ENCODE measurements at places on chromosomes 4 and X.

DNA sequence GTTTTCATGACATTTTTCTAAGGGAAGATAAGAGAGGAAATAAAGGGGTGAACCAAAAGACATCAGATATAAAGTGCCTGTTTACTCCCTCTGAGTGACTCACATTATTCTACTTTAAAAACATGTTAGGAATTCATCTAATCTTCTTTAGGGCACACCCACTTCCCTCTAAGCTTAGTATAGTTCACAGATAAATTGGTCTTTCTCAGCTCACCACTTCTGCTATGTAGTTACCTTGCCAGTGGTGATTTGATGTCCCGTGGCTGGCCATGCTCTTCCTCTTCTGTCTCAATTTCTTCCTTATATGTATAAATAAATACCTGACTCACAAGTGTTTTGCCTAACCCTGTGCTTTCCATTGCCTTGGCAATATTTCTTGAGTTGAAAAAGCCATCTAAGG is 96.8 kb downstream of the PDLIM5 start:
- DNase-seq, result peak; percentile 82

DNA sequence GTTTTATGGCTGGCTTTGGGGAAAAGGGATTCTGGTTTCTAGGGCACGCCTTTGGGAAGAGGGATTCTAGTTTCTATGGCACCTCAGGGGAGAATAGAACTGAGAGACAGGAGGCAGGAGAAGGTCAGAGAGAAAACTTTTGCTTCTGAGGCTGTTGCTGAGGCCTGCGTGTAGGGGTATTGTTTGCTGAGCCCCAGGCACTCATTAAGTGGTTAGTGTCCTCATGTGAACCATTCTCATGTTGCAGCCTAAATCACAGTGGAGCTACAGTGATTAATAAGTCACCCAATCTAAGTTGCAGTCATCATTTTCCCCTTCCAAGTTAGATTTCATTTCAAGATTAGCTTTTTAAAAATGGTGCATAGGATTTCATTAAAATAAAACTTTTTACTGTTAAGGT is 29.0 kb downstream of the VCX3A start:
- DNase-seq, result no peak

DNA sequence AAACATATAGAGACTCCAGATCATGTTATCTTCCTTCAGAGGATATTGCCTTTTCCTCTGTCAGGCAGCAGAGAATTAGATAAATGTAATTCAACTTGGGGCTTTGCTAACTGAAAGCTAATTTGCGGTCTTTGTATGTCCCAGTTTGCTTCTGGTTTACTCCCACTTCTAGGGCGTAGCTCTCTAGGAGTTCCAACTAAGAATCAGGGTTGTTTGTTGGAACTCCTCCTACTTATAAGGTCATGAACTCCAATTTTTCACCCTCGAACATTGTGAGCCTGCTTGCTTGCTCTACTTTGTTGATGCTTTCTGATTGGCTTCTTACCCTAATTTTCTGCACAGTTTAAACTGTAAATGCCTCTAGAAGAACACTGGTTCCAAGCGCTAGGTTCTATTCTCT is 66.1 kb downstream of the FMR1NB start:
- no peak for DNase-seq

DNA sequence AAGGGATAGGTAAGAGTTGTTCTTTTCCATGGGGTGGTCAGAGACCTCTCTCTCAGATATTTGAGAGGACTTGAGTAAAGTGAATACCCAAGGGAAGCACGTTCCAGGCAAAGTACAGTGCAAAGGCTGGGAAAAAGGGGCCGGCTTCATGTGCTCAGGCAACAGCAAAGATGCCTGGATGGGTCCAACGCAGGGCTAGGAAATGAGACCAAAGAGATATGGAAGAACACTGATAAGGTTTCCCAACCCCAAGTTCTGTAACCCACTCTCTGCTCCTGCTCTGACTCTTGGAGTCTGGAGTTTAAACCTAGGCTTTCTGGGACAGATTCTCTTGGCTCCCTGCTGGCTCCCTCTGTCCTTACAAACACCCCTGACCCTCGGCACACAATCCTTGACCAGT is 36.2 kb upstream of the PROM1 start:
- no peak for DNase-seq

DNA sequence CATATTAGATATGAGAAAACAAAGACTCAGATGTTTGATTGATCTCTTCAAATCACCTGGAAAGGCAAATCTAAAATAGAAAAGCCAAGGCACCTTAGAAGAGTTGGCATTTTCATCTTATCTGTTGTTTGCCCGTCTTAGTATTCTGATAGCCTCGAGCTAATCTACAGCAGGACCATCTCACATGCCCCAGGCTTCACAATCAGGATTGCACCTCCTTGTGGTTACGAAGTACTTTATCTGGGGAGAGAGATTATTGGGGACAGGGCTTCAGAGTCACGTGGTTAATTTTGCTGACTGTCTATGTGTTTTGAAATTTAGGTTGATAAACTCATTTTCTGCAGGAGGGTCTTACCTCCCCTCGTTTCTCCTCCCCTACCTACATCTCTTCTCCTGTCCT is 313.1 kb upstream of the ANXA10 start:
- no peak for DNase-seq

DNA sequence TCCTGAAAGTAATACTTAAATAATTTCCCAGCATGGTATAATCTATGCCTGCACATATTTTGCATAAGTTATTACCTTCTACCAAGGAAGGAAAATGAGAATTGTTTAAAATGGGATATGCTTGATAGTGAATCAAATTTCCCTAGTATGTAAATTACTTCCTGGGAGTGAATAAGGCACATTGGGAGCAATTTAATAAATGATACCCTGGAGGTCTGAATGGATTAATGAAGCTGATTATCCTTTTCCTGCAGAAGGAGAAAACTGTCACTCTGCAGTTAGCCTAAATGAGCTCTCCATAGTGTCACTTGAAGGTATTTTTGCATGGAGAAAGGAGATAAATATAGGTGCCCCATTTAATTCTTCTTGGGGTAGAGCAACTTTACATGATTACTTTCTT is 2212.0 kb downstream of the PCDH7 start:
- no peak for DNase-seq

All from kidney capillary endothelial cell (primary cell).